ENCODE measurements at places on chromosomes 1 and 21. TPM values are rescaled to one million over a fixed set of nuclear protein-coding genes. Genes with fewer than 3 reads are reported as not detected.

GRCh38 chr1:207084232-207084631 lies 4.4 kb upstream of the C4BPB start:
- H3K36me3 ChIP-seq: no peaks in the 10 kb centered on the region
- peaks cover 16% of the 10 kb centered on the region for H3K27me3 ChIP-seq
- H3K4me3 ChIP-seq: no peak overlapping the region
- H3K27ac ChIP-seq: no peak overlapping the region
- DNase-seq: no peak

- H3K4me1 ChIP-seq: peaks cover 5% of the 10 kb centered on the region
- no peak overlapping the region for H3K4me3 ChIP-seq
- no peak for DNase-seq
- no peaks in the 10 kb centered on the region for H3K27me3 ChIP-seq
- no peaks in the 10 kb centered on the region for H3K36me3 ChIP-seq
Measured at GRCh38 chr1:206570529-206570928, 41.7 kb downstream of the EIF2D start.

GRCh38 chr1:174352883-174353608 lies 94.7 kb upstream of the GPR52 start:
- H3K27me3 ChIP-seq: no peaks in the 10 kb centered on the region
- H3K36me3 ChIP-seq: peaks cover 7% of the 10 kb centered on the region
- no peak overlapping the region for H3K4me3 ChIP-seq
- H3K27ac ChIP-seq: no peak overlapping the region
- no peak for DNase-seq

- no peaks in the 10 kb centered on the region for H3K4me1 ChIP-seq
- DNase-seq: no peak
- no peak overlapping the region for H3K27ac ChIP-seq
- H3K36me3 ChIP-seq: peaks cover 52% of the 10 kb centered on the region
- H3K4me3 ChIP-seq: no peak overlapping the region
Measured at GRCh38 chr1:19149736-19150135, 60.3 kb downstream of the UBR4 start.

PADI3 gene
- total RNA-seq: not detected

DNA sequence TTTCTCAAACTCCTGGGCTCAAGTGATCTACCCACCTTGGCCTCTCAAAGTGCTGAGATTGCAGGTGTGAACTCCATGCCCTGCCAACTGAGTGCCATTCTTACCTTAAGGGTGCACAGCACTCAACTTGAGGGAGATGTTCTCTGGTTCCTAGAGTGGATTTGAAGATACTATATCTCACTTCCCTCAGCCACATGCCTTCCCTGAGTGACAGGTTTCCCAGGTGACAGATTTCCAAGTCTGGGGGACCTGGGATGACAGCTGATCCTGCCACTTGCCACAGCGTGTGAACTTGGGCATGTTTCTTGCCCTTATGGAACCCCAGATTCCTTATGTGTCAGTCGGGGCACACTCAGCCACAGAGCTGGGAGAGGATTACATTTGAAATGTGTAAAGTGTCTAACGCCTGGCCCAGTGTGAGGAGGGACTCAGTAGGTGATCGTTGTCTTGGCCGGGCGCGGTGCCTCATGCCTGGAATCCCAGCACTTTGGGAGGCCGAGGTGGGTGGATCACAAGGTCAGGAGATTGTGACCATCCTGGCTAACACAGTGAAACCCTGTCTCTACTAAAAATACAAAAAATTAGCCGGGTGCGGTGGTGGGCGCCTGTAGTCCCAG lies 29.6 kb upstream of the BTG2 start:
- H3K4me1 ChIP-seq: peaks cover 33% of the 10 kb centered on the region
- no peak overlapping the region for H3K4me3 ChIP-seq
- no peaks in the 10 kb centered on the region for H3K27me3 ChIP-seq
- H3K27ac ChIP-seq: no peak overlapping the region
- DNase-seq: no peak
- H3K36me3 ChIP-seq: no peaks in the 10 kb centered on the region

Data from neural crest cell (in vitro differentiated cells).